Activated naive CD8-positive, alpha-beta T cell treated with anti-CD3 and anti-CD28 coated beads, Interleukin-2, amount 50 U/mL, for 24 hours (primary cell): ENCODE measurements at places on chromosomes 7 and 10.

- peaks cover 16% of the 10 kb centered on the region for H3K4me1 ChIP-seq
- H3K27ac ChIP-seq, result no peak overlapping the region
- H3K36me3 ChIP-seq, result no peaks in the 10 kb centered on the region
Observed at GRCh38 chr7:155584261-155584660, 37.9 kb upstream of the CNPY1 start.

GRCh38 chr10:44322137-44322536 is 62.8 kb downstream of the CXCL12 start:
- no peak for DNase-seq
- H3K36me3 ChIP-seq, result no peaks in the 10 kb centered on the region
- H3K27me3 ChIP-seq, result peaks cover 11% of the 10 kb centered on the region
- no peak overlapping the region for H3K4me3 ChIP-seq
- H3K4me1 ChIP-seq, result no peaks in the 10 kb centered on the region

- H3K36me3 ChIP-seq, result no peaks in the 10 kb centered on the region
- DNase-seq, result no peak
- H3K4me3 ChIP-seq, result no peak overlapping the region
- H3K27me3 ChIP-seq, result no peaks in the 10 kb centered on the region
- no peak overlapping the region for H3K27ac ChIP-seq
Observed at GRCh38 chr10:52908478-52908877, 135.9 kb upstream of the MBL2 start.

GRCh38 chr10:60808036-60808435 is 29.8 kb downstream of the CDK1 start:
- no peaks in the 10 kb centered on the region for H3K4me1 ChIP-seq
- no peak overlapping the region for H3K4me3 ChIP-seq
- no peaks in the 10 kb centered on the region for H3K36me3 ChIP-seq
- H3K27me3 ChIP-seq, result no peaks in the 10 kb centered on the region

DNA sequence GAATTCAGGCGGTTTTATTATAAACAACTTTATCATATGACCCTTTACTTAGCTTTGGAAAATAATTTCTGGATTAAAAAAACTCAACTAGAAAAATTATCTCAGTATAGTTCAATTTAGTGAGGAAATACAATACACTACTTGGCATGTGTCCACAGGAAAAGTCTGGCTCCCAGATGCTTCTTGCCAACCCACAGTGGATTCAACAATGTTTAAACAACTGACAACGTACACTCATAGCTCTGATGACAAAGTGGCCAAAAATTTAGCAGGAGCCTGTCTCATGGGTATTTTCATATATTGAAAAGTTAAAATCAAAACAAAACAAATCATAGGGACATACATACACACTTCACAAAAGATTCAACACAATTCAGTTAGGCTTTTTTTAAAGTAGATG is 158.8 kb downstream of the SKAP2 start:
- no peak for DNase-seq
- H3K36me3 ChIP-seq, result no peaks in the 10 kb centered on the region
- H3K4me1 ChIP-seq, result no peaks in the 10 kb centered on the region
- H3K27me3 ChIP-seq, result no peaks in the 10 kb centered on the region
- no peak overlapping the region for H3K27ac ChIP-seq

DNA sequence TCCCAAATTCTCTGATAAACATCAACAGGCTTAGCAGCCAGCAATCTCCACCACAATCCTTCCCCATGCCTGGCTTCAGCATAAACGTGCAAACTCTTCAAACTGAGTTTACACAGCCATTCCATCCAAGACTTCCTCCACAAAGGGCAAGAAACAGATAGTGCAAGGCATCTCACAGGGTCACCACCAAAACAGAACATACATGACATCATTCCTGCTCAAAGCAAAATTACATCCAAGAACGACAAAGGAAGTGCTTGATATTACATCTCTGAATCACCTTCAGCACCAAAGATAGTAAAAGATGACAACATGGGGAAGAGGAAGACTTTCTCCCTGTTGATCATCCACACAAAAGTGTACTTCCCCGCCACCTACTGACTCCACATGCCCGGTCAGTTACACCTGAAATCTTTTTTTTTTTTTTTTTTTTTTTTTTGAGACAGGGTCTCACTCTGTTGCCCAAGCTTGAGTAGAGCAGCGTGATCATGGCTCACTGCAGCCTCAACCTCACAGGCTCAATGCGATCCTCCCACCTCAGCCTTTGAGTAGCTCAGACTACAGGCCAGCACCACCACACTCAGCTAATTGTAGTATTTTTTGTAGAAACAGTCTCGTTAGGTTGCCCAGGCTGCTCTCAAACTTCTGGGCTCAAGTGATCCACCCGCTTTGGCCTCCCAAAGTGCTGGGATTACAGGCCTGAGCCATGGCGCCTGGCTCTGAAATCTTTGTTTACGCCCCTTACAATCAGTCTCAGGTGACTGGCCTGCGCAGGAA is 127.5 kb downstream of the PARD3 start:
- no peaks in the 10 kb centered on the region for H3K4me1 ChIP-seq
- no peak overlapping the region for H3K4me3 ChIP-seq
- no peaks in the 10 kb centered on the region for H3K36me3 ChIP-seq
- no peak for DNase-seq
- H3K27me3 ChIP-seq, result peaks cover 2% of the 10 kb centered on the region
- no peak overlapping the region for H3K27ac ChIP-seq

DNA sequence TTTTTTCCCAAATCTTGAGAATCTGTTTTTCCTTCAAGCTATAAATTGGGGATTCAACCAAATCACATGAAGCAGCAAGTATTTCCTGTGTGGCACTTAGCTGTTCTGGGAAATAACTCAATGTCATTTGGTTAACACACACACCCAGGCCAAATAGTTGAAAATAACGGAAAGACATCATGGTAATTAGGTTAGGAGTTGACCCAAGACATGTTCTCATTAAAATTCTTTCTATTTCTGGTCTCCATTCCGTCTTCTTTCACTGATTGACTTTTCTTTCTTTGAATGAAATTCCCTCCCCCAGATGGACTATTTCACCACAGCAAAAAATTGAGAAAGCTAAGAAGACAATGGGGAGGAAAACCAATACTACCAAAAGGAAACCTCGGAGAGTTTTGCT is 30.5 kb downstream of the NRP1 start:
- DNase-seq, result no peak
- H3K27ac ChIP-seq, result no peak overlapping the region
- H3K27me3 ChIP-seq, result peaks cover 2% of the 10 kb centered on the region
- H3K4me3 ChIP-seq, result no peak overlapping the region

DNA sequence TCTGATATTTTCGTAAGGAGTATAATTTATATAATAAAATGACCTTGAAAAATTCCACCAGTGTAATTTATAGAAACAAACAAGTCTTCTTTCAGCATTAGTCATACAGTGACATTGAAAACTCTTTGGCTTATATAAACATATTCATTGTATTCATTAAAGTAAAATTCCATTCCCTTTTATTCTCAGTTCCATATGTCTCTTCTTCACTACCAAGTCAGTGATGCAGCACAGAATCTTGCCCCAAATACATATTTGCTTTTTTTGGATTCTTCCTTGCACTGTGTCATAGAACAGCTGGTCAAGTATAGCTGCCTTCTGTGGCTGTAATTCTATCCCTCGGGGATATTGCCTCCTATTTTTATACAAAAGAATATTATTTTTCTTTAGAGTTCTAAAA is 884.5 kb upstream of the POT1 start:
- no peaks in the 10 kb centered on the region for H3K27me3 ChIP-seq
- DNase-seq, result no peak
- no peak overlapping the region for H3K4me3 ChIP-seq
- no peak overlapping the region for H3K27ac ChIP-seq
- H3K4me1 ChIP-seq, result no peaks in the 10 kb centered on the region

- DNase-seq, result no peak
- peaks cover 3% of the 10 kb centered on the region for H3K36me3 ChIP-seq
- H3K27me3 ChIP-seq, result no peaks in the 10 kb centered on the region
- H3K27ac ChIP-seq, result no peak overlapping the region
- no peak overlapping the region for H3K4me3 ChIP-seq
- H3K4me1 ChIP-seq, result peaks cover 29% of the 10 kb centered on the region
Observed at GRCh38 chr10:11407939-11408338, 203.5 kb downstream of the USP6NL start.

GRCh38 chr10:23951841-23952240 is 257.1 kb upstream of the KIAA1217 start:
- H3K36me3 ChIP-seq, result no peaks in the 10 kb centered on the region
- H3K27ac ChIP-seq, result no peak overlapping the region
- no peak overlapping the region for H3K4me3 ChIP-seq
- DNase-seq, result no peak
- no peaks in the 10 kb centered on the region for H3K4me1 ChIP-seq

DNA sequence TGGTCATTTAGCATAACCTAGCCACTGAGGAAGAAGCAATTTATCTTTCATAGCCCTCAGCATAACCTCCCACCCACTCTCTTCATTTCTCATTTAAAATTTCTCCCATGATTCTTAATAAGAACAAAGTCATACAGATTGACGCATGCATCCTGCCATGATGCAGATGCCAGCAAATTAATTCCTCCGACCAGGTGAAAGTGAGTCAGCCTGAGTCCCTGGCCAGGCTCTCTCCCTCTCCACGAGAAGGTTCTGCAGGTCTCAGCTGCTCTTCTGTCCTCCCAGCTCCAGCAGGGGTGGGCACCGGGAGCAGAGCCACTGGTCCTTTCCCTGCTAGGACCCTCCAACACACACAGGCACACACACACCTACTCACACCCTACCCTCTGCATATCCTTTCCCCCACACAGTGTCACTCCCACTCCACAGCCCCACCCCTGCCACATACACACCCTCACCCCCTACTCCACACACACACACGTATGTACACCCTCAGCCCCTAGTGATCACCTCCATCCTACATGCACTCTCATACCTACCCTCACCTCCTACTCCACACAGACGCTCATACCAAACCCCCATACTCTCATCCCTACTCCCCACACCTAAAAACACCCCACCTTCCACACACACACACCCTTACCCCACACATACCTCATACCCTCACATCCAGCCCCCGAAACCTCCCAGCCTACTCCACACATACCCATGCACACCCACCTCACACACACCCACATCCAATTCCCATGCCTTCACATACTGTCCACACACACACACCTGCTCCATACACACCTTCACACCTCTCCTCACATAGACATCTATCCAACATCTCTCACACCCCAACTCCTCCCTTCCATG is 78.0 kb downstream of the FAM13C start:
- H3K4me1 ChIP-seq, result no peaks in the 10 kb centered on the region
- DNase-seq, result no peak
- H3K36me3 ChIP-seq, result no peaks in the 10 kb centered on the region
- H3K27ac ChIP-seq, result no peak overlapping the region
- H3K4me3 ChIP-seq, result no peak overlapping the region
- H3K27me3 ChIP-seq, result no peaks in the 10 kb centered on the region

- no peak overlapping the region for H3K4me3 ChIP-seq
- H3K4me1 ChIP-seq, result peaks cover 5% of the 10 kb centered on the region
- H3K27ac ChIP-seq, result no peak overlapping the region
- no peaks in the 10 kb centered on the region for H3K27me3 ChIP-seq
- DNase-seq, result peak; percentile 20
Observed at GRCh38 chr10:11344550-11344949, 266.9 kb downstream of the USP6NL start.

- peaks cover 2% of the 10 kb centered on the region for H3K27me3 ChIP-seq
- no peak for DNase-seq
- H3K36me3 ChIP-seq, result no peaks in the 10 kb centered on the region
- H3K4me3 ChIP-seq, result no peak overlapping the region
- no peaks in the 10 kb centered on the region for H3K4me1 ChIP-seq
Observed at GRCh38 chr7:110534241-110534931, 556.5 kb upstream of the LRRN3 start.

DNA sequence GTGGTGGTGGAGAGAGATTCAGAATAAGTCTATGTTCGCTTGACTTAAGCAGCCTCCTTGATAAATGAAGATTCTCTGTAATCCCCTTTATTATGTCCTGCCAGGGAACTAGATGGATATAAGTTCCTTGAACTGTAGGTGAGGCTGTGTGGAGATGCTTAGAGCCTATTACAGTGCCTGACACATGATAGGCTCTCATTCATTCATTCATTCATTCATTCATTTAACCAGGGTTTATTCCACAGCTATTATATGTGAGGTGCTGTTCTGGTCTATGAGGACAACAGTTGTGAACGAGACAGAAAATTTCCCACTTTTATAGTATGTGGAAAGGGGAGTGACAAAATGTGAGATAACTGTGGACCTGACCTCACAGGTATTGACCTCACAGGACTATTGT is 105.6 kb downstream of the ARID5B start:
- peaks cover 64% of the 10 kb centered on the region for H3K4me1 ChIP-seq
- no peak for DNase-seq
- H3K27me3 ChIP-seq, result no peaks in the 10 kb centered on the region
- no peak overlapping the region for H3K4me3 ChIP-seq
- peaks cover 70% of the 10 kb centered on the region for H3K36me3 ChIP-seq

- no peak overlapping the region for H3K4me3 ChIP-seq
- peaks cover 53% of the 10 kb centered on the region for H3K27me3 ChIP-seq
- no peaks in the 10 kb centered on the region for H3K4me1 ChIP-seq
- DNase-seq, result no peak
- no peak overlapping the region for H3K27ac ChIP-seq
- no peaks in the 10 kb centered on the region for H3K36me3 ChIP-seq
Observed at GRCh38 chr10:86372784-86373239, 6.2 kb upstream of the GRID1 start.

DNA sequence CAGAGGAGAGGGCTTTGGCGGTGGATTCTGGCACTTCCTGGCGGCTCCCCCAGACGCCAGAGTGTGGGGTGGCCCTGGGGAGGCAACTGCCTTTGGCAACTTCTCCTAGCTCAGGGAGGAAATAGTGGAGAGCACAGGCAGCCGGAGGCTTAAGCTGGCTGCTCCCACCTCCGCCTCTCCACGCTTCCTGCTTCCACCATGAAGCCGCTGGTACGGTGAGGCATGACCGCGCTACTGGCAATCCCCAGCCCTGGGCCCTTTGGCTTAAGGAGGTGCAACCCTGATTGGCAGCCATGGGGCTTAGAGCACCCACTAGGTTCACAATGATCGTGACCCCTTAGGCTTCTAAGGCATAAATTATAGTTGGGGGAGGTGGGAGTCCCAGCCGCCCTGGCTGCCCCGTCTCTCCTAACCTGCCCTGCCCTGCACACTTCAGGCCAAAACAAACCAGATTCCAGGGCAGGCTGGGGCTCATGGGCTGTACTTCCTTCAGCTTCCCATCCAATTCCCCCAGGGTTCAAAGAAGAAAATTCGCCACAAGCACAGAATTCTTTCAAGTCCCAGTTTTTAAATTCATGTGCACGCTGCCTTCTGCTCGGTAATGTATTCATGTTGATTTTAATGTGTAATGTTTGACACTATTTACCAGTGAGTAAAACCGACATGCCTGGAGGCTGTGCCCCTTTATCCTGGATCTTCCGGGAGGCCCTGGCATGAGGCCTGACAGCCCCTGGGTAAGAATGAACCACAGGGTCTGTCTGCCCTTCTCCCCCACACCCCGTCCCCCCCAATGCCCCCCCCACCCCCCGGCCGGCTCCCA is 90.7 kb upstream of the LRRC4 start:
- peaks cover 6% of the 10 kb centered on the region for H3K4me1 ChIP-seq
- no peaks in the 10 kb centered on the region for H3K36me3 ChIP-seq
- H3K27ac ChIP-seq, result no peak overlapping the region
- DNase-seq, result no peak
- H3K27me3 ChIP-seq, result no peaks in the 10 kb centered on the region
- no peak overlapping the region for H3K4me3 ChIP-seq

GRCh38 chr10:114845978-114846693 is 24.6 kb downstream of the FHIP2A start:
- DNase-seq, result no peak
- peaks cover 13% of the 10 kb centered on the region for H3K4me1 ChIP-seq
- H3K36me3 ChIP-seq, result peaks cover 56% of the 10 kb centered on the region
- no peak overlapping the region for H3K4me3 ChIP-seq
- H3K27ac ChIP-seq, result no peak overlapping the region
- H3K27me3 ChIP-seq, result no peaks in the 10 kb centered on the region
